ENCODE measurements at places on chromosomes 13 and 19. TPM values are rescaled to one million over a fixed set of nuclear protein-coding genes. Genes with fewer than 3 reads are reported as not detected.

ATP4A gene
- total RNA-seq, result not detected

HOMER3 gene
- 61.0 TPM for total RNA-seq

CABP5 gene
- total RNA-seq, result not detected

KIR2DL1 gene
- total RNA-seq, result not detected

ANGPTL4 gene
- total RNA-seq, result 27.8 TPM

ERICH6B gene
- not detected for total RNA-seq

PLK5 gene
- total RNA-seq, result not detected

CLEC11A gene
- total RNA-seq, result 8.0 TPM

COX7A1 gene
- total RNA-seq, result 2.4 TPM

S1PR4 gene
- 0.27 TPM for total RNA-seq

GAPDHS gene
- total RNA-seq, result not detected

Measured in thoracic aorta endothelial cell (primary cell).